H1 (cell line): ENCODE measurements at places on chromosomes 2 and 18.

GRCh38 chr2:25763575-25763974 is 90.2 kb upstream of the DTNB start:
- no peak for DNase-seq

DNA sequence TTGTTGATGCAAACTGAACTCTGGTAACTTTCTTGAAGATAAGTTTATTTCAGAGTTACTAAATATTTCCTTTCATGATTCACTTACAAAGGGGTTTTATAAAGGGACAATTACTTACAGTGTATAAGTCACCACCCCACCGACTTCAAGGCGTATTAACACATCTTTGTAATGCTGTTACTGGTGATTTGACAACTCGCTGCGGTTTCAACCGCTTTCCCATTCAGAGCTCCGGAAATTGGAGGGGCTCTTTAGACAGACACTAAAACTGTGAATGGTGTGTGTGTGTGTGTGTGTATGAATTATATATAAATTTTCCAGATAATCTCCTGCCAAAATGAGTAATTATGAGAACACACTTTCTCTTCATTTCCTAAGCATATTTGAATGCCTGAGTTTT is 4.9 kb downstream of the TM4SF20 start:
- no peak for DNase-seq

DNA sequence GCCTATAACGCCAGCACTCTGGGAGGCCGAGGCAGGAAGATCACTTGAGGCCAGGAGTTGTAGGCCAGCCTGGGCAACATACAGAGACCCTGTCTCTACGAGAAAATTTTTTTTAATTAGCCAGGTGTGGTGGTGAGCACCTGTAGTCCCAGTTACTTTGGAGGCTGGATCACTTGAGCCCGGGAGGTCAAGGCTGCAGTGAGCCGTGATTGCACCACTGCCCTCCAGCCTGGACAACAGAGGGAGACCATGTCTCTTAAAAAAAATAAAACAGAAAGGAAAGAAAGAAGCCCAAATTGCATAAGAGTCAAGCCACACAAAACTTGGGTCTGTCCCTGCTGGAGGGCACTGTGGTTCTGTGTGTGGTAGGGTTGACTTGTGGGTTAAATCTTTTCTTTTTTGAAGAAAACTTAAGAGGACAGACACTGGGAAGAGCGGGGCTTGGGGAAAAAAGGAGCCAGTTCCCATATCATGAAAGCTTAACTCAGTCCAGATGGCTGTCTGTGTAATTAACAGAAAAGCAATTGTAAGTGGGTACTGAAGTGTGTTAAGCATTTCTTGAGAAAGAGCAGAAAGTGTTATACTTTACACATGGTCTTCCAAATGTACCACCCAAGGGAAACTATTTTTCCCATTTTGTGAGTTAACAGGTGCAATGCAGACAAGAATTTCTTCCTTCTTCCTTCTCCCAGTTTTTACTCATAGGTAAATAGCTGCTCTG is 115.1 kb downstream of the ALPK2 start:
- DNase-seq = no peak

GRCh38 chr18:54737986-54738385 is 90.3 kb upstream of the RAB27B start:
- DNase-seq = no peak

GRCh38 chr2:19416083-19416482 is 57.7 kb upstream of the OSR1 start:
- no peak for DNase-seq

GRCh38 chr2:209383212-209383611 is 40.6 kb upstream of the MAP2 start:
- no peak for DNase-seq

- no peak for DNase-seq
These were observed 50.5 kb downstream of the MAPK4 start for GRCh38 chr18:50610349-50610748.

DNA sequence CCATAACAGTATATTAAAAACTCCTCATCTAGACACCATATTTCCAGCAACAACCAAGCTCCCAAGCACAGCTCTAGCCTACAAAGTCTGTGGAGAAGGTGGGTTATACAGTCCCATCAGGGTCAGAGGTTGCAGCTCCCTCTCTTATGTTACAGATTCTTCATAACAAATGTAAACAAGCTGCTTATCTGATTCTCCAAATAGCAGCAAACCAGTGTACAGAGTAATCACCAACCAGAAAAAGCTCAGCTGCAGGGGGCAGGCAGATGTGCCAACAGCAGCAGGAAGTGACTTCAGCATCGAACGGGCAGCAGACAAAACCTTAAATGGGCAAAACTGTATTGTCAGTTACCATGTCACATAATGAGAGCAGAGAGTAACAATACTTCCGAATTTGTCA is 52.9 kb upstream of the NABP1 start:
- DNase-seq = no peak

- DNase-seq = no peak
These were observed 19.7 kb upstream of the SFXN5 start for GRCh38 chr2:73091164-73091563.

DNA sequence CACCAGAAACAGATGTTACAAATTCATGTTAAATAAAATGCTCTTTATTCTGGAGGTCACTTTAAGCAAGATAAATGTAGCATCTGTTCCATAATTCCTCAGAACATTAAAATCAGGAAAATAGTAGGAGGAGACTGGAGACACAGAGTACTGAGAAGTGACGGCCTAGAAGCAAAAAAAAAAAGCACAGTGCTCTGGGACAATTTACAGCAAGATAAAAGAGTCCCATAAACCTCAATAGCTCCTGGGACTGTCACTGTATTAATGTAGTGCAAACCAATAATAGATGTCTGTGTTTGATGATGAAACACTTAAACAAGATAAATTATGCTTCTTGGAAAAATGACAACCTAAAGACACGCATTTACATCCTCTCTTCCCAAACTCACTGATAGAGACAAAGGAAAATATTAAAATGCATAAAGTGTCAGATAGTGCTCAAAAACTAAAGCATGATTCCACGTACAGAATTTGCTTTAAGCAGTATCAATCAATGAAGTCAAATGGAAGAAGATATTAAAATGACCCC is 338.8 kb upstream of the REG3G start:
- no peak for DNase-seq

GRCh38 chr18:3451183-3451988 is 1.4 kb downstream of the TGIF1 start:
- DNase-seq = no peak

DNA sequence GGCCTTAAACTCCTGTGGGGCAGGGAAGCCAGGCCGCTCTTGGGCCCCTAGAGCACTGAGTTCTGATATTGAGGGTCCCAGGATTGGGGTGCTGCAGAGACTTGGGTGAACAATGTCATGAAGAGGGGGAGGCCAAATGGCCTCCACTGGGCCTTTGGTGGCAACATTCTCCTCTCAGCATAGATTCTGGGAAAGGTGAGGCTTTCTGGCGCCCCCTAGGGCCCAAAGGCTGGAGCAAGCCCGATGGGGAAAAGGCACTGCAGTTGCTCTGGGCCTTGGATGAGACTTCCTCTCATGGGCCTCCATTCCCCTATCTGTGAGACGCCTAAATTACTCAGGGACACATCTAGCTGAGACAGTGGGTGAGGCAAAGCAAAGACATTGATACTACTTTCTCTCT is 84.8 kb downstream of the ACAA2 start:
- DNase-seq = peak; percentile 90

- peak; percentile 92 for DNase-seq
These were observed at the start of gene SIX2 for GRCh38 chr2:45009303-45009927. TSS of gene SIX2 (minus strand) at chr2:45009452. CDS start at chr2:45009110, 342 bp downstream.

GRCh38 chr2:189268763-189269162 is 89.2 kb upstream of the COL5A2 start:
- no peak for DNase-seq

DNA sequence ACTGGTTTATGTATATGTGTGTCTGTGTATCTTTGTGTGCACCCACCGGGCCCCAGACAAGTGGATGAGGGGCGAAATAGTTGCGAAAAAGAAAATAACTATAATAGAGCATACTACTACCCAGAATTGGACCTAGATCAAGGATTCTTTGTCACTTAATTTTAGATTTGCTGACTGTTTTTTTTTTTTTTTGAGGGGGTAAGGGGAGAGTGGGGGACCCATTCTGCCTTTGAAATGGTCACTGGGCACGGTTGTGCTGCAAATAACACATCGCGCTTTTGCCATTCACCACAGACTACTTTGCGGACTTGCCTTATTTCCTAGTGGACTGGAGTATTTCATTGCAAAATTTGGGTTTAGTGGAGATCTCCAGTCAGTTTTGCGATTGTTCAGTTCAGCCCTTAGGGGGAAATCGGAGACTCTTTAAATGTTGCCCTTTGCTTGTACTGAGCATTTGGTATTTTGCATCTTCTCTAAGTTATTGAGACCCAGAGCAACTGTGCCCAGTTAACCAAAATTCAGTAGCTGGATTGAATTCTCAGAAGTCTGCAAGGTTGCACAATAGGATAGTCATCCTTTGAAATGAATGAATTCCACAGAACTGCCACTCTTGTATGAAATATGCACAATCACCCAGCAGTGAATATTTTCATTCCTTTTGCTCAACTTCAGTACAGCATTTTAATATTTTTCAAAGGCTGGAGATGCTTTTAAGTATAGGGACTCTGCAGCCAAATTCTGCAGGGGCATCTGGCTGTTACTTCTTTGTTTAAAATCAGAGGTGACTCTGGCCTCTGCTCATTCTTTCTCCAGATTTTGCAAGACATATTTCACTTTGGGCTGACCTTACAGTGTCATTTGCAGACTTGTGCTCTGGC is 2.9 kb downstream of the TRIB2 start:
- no peak for DNase-seq

GRCh38 chr2:119264781-119265692 is 41.4 kb downstream of the STEAP3 start:
- DNase-seq = no peak

DNA sequence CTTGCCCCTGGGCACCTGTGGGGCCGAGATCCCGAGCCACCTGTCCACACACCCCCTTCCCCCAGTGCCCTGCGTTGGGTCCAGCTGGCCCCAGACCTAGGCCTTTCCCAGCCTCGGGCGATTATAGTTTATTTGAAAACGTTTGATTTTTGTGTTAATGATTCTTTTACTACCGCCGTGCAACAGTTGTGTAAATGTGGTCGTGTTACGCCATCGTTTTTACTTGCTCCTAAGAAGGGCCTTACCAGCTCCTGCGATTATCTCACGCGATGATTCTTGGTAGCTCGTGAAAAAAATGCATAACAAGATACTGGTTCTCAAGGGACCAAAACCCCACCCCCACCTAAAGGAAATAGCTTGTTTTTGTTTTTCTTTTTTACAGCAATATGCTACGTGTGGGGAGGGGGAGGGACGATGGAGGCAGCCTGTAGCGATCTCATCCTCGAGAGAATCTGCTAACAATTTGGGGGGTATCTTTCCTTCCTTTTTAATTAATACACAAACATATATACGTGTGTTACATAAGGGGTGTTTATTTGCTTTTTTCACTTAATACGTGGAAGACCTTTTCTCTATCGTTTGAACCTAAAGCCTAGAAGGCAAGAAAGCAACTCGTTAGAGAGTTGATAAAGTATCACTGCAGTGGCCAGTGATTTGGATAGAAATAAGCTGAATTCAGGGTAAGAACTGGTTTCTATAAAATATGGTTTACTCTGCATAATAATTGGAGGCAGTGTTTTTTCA is 1.0 kb downstream of the ZDBF2 start:
- no peak for DNase-seq

GRCh38 chr2:42812899-42813479 is 20.6 kb upstream of the HAAO start:
- DNase-seq = no peak

- DNase-seq = no peak
These were observed 2031.3 kb upstream of the CELF4 start for GRCh38 chr18:39596891-39597290.

GRCh38 chr2:180705551-180705950 is 274.9 kb upstream of the UBE2E3 start:
- no peak for DNase-seq

- peak; percentile 95 for DNase-seq
These were observed 35.0 kb upstream of the PTMA start for GRCh38 chr2:231673348-231673770.
